ENCODE measurements at places on chromosomes 7 and 10.

GRCh38 chr10:16975188-16975587 lies 154.4 kb downstream of the CUBN start:
- DNase-seq, result no peak

DNA sequence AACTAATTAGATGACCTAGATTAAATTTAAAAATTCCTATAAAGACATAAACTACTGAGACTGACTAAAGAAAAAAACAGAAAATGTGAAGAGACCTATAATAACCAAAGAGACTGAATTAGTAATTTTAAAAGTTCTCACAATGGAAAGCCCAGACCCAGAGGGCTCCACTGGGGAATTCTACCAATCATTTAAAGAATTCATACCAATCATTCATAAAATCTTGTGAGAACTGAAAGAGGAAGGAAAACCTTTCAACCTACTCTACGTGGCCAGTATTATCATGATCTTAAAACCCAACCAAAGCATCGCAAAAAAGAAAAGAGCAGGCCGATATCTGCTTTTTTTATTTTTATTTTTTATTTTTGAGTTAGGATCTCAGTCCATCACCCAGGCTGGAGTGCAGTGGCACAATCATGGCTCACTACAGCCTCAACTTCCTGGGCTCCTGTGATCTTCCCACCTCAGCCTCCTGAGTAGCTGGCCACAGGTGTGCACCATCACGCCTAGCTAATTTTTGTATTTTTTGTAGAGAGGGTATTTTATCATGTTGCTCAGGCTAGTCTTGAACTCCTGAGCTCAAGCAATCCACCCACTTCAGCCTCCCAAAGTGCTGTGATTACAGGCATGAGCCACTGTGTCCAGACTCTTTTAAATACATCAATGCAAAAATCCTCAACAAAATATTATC lies 48.6 kb downstream of the DGKI start:
- DNase-seq, result no peak

GRCh38 chr10:21065621-21066248 lies 168.6 kb upstream of the NEBL start:
- DNase-seq, result no peak

GRCh38 chr7:49099587-49100326 lies 175.4 kb downstream of the CDC14C start:
- no peak for DNase-seq

GRCh38 chr7:27165089-27165995 lies at the start of gene HOXA9:
TSS of gene HOXA9 (minus strand) at chr7:27165537. CDS start at chr7:27165457, 80 bp downstream.
- DNase-seq, result no peak

DNA sequence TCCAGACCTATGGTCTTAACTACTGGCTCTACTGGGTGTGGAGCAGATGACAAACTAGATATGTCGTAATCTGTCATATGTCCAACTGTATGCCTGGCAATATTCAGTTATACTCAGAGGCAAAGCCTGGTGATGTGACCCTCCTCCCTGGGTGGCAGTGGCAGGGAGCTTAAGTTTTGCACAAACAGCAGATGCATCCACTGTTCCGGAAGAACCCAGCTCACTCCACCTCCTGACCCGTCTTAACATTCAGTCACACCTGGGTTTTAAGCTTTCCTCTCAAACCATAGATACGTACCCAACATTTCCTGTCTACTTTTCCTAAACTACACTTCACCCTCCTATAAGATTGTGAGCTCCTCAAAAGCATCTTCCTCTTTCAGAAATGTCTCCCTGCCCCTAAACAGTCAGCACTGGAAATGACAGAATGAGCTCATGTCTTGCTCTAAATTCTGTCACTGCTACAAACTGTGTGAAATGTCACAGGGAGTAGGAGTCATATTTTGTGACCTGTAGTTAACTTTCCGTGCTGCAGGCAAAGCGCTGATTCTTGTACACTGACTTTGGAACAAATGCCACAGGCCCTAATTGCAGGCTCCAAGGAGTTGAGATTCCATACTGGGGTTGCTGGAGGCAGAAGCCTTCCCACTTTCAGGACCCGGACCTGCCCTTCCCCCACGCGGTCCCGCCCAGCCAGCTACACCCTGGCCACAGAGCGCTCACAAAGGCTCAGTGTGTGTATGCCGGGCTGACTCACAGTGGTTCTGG lies 23.9 kb downstream of the SCD start:
- peak; percentile 43 for DNase-seq

- DNase-seq, result no peak
Measured at GRCh38 chr10:102327641-102328040, 67.9 kb upstream of the NFKB2 start.

GRCh38 chr7:17940302-17940883 lies at the start of gene SNX13:
TSS of gene SNX13 (minus strand) at chr7:17940494. CDS start at chr7:17940295, 199 bp downstream.
- peak; percentile 64 for DNase-seq

- DNase-seq, result peak; percentile 15
Measured at GRCh38 chr10:80924063-80924952, 386.6 kb downstream of the SH2D4B start.

DNA sequence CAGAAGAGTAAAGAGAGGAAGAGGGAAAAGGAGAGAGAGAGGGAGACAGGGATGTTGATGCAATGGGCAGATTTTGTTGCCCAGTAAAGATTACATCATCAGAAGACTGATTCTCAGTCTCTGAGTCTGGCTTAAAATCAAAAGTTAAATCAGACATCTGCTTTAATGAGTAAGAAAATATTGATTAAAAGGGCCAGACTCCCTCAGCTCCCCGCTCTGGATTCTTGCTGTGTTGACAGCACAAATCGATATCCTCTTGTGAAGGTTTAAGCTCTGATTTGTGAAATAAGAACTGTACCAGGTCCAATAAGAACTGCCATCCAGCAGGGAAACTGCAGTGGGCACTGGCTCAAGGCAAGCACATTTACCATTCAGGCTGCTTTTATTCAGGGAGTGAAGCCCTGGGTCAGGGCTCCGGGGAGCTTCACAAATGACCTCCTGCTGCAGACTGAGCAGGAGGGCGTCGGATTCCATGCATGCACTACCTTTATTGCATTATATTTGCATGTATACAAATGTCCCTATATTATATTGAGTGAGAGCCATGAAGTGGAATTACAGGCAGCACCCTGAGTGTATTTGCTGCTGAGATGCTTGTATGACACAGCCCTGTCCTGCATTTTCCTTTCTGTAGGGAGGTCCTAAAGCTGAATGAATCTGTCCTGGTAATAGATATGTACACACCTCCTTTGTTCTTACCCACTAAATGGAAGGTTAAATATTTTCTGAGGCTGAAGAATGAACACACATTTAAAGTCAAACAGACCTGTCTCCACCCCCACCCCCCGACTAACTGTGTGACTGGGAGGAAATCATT lies 401.5 kb downstream of the REEP3 start:
- no peak for DNase-seq

DNA sequence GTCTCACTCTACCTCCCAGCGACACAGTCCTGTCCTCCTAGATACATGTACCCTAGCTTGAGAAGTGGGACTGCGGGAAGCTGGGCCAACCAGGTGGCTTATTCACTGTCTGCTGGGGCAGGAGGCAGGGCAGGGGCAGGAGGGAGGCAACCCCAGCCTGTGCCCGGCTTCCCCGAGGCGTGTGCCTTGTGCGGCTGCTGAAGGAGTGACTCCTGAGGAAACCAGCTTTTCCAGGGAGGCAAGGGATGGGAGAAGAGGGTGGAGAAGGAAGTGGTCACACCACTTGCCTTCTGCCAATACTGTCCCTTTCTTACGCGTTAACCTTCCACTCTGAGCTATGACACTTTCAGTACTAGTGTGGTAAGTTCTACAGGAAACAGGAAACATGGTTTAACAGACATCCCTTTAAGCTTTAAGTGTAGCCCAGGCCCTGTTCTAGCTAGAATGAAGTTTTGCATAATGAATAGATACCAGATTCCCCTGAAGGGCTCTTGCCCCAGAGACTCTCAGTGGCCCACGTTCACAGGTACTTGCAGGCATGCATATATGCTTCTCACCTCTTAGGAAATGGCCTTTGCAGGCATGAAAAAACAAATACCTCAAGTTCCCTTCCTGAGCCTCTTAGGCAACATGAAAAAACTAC lies 40.6 kb downstream of the SYPL1 start:
- peak; percentile 73 for DNase-seq

DNA sequence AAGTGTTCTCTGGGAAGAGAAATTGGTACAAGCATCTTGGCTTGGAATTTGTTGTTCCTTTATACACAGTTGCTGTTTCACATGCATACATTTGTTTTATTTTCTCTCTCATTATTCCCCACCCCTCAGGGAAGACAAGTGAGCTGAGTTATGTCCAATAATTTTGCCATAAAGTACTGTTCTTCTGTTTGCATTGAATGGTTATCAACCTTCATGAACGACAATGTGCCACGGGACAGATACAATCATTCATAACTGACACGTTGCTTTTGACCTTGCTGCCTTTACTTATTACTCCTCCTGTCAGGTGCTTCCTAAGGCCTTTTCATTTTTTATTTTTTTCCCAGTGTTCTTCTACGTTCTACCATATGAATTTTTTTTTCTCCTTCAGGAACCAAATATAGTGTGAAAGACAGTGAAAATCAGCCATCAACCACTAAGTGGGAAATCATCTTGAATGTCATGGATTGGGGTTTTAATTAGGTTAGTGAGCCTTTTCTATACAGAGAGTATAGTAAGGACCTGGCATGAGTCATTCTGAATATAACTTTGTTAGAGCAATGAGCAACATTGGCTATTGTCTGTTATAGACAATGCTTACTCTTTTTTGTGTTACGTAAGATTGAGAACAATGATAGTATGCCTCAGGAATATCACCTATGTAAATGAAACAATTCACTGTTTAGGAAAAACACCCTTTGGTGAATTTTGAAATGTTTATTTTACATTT lies 383.2 kb downstream of the MALRD1 start:
- DNase-seq, result no peak

GRCh38 chr10:126638542-126638941 lies 32.0 kb downstream of the C10orf90 start:
- no peak for DNase-seq

DNA sequence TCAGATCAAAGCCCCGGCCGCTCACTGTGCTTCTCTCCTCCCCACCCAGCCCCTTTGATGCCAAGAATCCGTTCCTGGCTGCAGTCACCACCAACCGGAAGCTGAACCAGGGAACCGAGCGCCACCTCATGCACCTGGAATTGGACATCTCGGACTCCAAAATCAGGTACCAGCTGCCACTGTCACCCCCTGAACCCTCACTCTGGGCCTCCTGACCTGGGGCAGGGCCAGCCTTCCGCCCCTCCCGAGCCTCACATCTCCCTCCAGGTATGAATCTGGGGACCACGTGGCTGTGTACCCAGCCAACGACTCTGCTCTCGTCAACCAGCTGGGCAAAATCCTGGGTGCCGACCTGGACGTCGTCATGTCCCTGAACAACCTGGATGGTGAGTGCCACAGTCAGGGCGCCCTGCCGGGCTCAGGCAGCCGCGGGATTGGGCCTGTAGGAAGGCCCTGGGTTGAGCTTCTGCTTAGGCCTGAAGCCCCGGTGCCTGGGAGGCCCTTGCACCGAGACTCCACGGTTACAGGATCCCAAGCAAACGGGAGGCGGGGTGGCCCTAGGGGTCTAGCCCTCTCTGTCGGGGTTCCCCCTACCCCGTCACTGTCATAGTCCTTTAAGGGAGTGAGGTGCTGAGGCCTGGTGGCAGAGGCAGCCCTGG lies 10.8 kb downstream of the TMEM120A start:
- DNase-seq, result no peak

DNA sequence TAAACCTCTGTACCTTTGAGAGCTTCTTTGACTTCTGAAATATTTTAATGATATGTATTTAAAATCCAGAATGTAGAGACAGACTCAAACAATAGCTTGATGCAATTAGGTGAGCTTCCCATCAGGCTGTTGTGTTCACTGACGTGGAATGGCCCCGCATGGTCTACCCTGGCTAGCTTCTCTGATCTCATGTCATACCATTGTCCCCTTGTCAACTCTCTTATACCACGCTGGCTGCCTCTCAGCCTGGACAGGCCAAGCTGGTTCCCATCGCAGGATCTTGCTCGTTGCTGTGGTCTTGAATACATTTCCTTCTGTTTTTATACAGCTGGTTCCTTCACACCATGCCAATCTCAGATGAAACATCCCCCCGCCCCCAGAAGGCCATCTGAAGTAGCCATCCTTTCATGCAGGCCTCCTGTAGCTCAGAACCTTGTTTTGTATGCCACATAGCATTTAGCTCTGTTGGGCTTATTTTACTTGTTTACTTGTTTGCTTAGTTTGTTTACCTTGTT lies 84.2 kb downstream of the FANK1 start:
- DNase-seq, result no peak

DNA sequence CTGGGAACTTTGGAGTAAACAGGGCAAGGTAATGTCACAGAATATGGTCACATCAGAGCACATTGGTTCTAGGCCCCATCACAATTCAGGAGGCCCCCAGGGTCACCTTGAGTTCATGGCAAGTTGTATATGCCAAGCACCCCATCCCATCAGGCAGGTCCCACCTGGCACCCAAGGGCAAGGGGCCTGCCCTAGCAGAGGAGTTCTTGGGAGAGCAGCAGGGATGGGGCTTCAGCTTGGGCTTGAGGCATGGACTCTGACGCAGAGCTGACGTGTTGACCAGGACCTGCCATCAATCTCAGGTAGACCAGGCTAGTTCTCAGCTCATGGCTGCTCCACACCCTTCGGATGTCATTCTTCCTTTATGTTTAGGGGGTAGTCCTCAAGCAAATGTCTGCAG lies 20.9 kb downstream of the PLAC9 start:
- no peak for DNase-seq

GRCh38 chr7:55108401-55108800 lies 89.6 kb downstream of the EGFR start:
- no peak for DNase-seq

DNA sequence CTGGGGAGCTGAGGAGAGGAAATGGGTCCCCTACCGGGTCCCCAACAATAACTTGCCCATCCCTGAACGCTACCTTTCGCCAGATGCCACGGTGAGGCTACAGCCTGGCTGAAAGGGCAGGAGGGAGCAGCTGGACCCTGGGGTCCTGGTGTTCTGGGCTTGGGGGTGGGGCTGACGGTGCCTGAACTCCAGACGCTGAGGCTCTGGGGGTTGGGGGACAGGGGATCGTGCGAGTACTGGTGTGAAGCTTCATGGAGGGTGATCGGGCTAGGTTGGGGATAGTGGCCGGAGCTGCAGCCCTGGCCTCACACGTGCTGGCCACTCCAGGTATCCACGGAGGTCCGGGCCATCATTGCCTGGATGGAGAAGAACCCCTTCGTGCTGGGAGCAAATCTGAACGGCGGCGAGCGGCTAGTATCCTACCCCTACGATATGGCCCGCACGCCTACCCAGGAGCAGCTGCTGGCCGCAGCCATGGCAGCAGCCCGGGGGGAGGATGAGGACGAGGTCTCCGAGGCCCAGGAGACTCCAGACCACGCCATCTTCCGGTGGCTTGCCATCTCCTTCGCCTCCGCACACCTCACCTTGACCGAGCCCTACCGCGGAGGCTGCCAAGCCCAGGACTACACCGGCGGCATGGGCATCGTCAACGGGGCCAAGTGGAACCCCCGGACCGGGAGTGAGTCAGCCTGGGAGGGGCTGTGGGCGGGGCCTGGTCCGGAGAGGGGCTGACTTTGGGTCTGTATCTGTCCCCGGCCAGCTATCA lies 8.3 kb downstream of the AEBP1 start:
- DNase-seq, result no peak

DNA sequence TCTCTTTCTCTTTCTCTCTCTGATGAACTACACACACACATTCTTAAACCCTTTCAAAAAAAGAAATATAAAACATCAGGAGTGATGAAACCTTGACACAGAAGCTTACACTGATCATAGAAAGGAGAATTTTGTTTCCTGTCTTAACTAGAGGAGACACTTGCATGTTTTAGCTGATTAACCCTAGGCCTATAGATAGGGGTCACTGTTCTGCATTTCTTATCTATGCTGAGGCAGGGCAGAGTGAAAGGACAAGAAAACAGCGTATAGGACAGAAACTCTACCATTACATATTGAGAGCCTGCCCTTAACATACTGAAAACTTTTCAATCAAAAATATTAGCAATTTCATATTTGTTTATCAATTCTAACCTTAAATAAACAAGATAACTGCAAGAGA lies 680.6 kb upstream of the MBL2 start:
- DNase-seq, result no peak
